ENCODE measurements at places on chromosomes 5 and 9.

DNA sequence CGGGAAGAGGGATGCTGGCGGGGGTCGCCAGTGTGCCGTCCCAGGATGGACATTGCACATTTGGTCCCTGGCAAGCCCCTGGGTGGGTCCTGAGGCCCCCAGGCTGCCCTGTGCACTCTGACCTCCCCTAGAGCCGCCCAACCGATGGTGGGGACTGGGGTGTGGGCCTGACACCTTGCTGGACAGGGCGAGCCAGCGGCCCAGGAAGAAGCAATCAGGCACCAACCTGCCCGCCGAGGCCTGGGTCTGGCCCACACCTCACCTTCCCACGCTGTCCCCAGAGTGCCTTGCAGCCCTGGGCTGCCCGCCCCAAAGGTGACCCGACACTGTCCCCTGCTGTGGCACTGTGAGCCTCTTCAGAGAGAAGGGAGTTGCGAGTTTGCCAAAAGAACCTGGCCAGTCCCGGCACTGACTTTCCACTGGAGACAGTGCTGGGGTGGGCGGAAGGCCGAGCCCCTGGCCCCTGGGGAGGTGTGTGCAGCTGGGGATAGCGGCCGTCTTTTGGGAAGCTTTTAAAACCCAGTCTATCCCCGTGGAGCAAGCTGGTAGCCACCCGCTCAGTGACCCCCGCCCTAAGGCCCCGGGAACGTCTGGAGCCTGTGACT is 12.0 kb upstream of the NRARP start:
- no peak for DNase-seq

- DNase-seq = peak; percentile 36
Observed at GRCh38 chr5:9168791-9169556, 376.9 kb downstream of the SEMA5A start.

GRCh38 chr9:130209422-130209821 is 37.2 kb downstream of the NCS1 start:
- no peak for DNase-seq

- DNase-seq = peak; percentile 67
Observed at GRCh38 chr5:74954919-74955318, 88.7 kb upstream of the FAM169A start.

DNA sequence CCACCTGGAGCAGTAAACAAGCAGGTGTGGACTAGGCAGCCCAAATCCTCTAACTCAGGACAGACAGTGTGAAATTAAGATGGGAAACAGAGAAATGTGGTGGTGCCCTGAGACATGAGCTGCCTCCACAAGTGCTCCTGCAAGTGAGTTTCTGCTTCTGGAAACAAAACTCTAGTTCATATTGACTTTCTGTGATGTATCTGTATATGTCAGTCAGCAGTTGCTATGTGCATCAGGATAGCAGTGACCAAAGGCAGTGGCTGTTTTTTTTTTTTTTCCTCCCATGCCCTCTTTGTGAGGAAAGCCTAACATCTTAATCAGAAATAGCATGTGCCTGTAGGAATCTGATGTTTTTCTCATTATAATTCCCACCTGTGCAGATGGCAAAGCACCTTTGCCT is 318.4 kb upstream of the SEMA6A start:
- no peak for DNase-seq

- DNase-seq = no peak
Observed at GRCh38 chr9:6926436-6926835, 168.7 kb downstream of the KDM4C start.

DNA sequence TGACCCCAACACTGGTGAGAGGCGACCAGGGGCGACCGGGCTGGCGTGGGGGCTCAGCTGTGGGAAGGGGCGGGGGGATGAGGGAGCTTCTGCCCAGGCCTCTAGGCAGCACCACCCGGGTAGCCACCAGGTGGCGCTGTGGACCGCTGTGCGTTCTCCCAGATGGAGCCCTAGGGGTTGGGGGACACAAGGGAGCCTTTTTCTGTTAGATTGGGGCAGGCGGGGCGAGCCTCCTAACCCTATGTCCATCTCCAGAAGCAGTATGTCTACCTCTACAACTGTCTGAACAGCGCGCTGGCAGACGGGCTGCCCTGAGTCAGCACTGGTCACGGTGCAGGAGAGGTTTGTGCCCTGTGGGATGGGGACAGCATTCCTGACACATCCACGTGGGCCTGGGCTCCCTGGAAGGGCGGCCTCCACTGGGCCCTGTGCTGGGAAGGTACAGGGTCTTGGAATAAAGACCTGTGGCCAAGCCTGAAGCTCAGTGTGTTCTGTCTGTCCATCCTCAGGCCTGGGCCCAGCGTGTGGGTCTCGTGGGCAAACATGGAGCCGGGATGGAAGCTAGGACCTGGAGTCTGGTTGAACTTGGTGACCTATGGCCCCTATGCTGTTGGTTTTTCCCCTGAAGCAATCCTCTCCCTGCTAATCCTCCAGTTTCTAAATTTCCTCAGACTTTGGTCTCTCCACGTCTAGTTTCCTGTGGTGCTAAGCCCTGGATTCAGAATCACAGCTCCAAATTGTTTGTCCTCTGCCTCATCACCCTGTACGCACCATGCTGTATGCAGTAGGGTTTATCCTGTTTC is 23.1 kb upstream of the SPTLC1 start:
- DNase-seq = peak; percentile 54

- no peak for DNase-seq
Observed at GRCh38 chr9:137798901-137799629, 78.5 kb upstream of the CACNA1B start.

DNA sequence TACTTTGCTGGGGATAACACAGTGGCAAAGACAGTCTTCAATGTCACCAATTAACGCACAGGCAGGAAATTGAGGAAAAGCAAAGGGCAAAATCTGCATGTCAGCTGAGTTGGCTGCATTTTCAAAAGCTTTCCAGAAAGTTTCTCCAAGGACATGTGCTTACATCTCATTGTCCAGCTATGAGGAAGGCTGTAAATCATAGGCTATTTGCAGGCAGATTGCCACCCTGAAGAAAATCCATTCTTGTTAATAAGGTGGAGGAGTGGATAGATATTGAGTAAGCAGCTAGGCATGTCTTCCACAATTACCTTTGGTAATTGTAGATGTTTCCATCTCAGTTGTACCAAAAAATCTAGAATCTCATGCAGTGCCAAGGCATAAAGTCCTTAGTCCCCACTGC is 278.0 kb upstream of the NUDT12 start:
- peak; percentile 35 for DNase-seq

DNA sequence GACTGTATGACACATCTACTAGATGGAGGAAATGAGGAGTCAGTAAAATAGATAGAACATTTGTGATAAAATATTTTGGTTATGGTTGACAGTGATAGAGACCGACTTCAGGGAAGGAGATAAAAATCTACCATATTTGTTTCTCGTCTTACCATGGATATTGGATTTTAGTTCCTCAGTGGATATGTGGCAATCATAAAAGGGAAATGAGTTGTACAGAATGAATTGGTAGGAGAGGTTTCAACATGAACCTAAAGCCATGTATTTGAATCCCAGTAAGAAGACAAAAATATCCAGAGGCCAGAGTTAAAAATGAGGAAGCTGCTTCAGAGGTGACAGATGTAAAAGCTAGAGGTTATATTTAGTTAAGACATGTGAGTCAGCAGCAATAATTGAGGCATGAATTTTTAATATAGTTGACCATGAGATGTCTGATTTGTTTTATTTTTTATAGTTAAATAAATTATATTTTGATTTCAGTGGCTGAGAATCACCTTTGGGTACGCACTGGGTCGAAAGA is 480.4 kb upstream of the TUSC1 start:
- DNase-seq = no peak

DNA sequence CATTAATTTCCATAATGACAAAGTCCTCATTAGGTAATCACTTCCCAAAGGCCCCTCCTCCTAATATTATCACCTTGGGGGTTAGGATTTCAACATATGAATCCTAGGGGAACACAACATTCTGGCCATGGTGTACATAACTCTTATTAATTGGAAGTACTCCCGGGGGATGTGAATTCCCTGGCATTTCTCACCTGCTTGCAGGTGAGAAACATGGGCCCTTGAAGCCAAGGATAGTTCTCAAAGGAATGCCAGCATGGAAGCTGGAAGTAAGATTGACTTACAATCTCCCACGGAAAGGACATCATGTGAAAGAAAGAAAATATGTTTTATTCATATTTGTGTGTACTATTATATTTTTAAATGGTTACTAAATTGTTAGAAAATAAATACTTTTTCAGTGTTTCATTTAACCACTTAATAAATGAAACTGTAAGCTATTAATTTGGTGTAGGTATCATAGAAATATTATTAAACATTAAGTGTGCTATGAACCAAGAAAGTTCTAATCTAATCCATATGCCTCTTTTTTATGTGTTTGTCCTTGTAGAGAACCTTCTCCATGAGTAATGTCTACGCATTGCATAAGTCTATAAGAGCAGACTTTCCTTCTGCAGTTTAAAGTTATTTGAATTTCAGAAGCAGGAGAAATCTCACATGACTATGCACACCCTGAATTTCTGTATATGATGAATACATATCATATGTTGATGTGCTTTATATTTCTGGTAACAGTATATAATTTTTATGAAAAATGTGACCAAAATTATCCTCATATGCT is 59.4 kb downstream of the ANXA1 start:
- DNase-seq = no peak

GRCh38 chr5:116062352-116062751 is 22.5 kb upstream of the COMMD10 start:
- no peak for DNase-seq

GRCh38 chr9:136004712-136005111 is 43.5 kb upstream of the UBAC1 start:
- DNase-seq = no peak

- peak; percentile 85 for DNase-seq
Observed at GRCh38 chr5:14816999-14817761, 54.4 kb downstream of the ANKH start.

GRCh38 chr5:88889189-88890069 is 6.4 kb upstream of the MEF2C start:
- peak; percentile 53 for DNase-seq

DNA sequence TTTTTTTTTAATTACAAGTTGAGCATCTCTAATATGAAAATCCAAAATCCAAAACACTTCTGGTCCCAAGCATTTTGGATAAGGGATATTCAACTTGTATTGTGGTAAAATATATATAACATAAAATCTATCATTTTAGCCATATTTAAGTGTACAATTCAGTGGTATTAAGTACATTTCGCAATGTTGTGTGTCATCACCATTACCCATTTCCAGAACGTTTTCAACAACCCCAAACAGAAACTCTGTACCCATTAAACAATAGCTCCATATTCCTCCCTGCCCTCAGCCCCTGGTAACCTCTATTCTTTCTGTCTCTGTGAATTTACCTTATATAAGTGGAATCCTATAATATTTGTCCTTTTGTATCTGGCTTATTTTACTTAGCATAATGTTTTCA is 24.9 kb downstream of the TICAM2 start:
- DNase-seq = no peak

DNA sequence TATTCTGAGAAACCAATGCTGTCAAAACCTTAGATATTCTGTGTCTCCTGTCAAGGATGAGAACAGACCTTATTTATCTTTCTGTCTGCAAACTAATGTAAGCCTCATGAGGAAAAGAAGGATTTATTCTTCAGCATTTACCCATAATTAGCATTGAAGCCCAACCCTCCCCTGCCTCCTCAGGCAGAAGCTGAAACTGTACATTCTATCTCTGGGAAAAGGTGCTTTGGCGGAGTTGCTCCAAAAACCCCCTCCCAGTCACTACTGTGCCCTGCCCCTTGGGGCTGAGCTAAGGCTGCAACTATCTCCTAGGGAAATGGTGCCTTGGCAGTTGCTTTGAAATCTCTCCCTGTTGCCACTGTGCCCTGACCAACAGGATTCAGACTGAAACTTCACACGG is 106.2 kb upstream of the TLR4 start:
- no peak for DNase-seq

- no peak for DNase-seq
Observed at GRCh38 chr5:129844764-129845163, 59.5 kb upstream of the CHSY3 start.

DNA sequence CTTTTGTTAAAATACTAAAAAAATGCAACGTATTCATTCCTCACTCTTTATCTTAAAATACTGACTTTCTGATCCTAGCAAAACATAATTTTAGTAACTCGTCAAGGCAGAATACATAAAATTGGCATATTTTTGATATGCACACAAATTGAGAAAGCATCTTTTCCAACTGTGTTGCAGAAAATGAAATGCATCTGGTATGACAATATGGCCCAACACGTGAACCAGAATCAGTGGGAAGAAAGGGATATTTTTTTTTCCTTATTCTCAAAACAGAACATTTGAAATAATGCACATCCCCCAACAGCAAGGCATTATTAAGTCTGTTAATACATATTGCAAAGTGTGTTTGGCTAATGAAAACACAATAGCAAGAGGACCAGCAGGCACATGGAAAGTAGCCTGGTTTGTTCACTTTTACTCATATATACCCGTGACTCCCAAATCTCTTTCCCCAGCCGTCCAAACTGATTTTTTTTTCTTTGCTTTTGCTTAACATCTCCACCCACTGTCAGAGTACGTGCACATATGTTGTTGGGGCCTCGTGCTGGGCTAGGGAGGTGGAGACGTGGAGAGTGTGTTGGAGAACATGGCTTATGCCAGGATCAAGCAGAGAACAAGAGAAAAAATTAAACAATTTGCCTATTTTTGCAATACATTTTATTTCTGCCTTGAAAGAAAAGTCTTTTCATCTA is 4.3 kb downstream of the MCTP1 start:
- no peak for DNase-seq

DNA sequence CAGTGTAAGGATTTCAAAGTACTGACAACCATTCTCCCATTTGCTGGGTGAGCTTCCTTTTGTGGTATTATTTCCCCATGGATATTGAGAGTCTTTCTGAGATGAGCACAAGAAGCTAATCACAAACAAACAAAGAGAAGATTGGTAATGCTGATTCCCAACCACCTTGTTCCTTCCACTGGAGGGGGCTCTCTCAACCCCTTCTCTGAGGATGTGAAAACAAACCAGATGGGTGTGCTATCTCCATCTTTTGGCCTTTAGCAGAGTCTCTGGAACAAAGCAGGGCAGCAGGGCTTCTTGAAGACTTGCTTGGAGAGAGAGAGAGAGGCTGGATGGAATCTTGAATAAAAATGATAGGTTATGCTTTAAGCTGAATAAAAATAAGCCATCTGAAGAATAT is 576.7 kb upstream of the ZNF462 start:
- DNase-seq = peak; percentile 52

All from fibroblast of skin of right biceps (primary cell).